Iris pigment epithelial cell (primary cell): ENCODE measurements at places on chromosomes 4 and X.

GRCh38 chrX:103441878-103442535, 65.7 kb downstream of the BEX3 start:
- DNase-seq, result no peak

- peak; percentile 47 for DNase-seq
Observed at GRCh38 chr4:152937336-152938236, 1.5 kb downstream of the FHDC1 start.

DNA sequence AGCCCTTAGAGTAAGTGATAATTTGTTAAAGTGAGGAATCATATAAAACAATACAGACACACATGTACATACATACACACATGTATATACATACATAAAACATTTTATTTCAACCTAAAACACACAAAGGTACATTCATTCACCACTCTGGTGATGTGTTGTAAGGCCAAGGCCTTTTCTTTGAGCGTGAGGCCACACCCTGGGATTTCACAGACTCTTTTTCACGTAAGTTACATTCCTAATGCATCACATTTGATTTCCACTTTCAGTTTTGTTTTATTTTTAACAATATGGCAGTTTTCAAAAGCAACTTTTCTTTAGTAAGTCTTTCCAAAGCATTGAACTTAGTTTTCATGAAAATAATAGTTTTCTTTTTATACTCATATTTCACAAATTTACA, 170.7 kb downstream of the COL4A6 start:
- DNase-seq, result peak; percentile 51

DNA sequence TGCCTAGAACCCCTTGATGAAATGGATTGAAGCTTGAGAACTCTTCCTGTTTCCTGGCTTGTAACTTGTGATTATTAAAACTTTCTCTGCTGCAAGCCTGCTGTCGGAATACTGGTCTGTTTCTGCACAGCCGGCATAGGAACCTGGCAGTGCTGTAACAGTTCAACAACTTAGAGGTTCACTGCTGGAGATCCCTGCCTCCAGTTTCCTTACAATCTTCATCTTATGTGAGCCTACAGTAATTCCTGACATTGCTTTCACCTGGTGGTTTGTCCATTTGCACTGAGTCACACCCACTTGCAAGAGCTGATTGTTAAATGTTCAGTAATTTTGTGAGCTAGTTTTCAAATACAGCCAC, 1.3 kb upstream of the SEPSECS start:
- peak; percentile 22 for DNase-seq

- DNase-seq, result no peak
Observed at GRCh38 chr4:87185146-87185870, 35.1 kb downstream of the KLHL8 start.

GRCh38 chr4:27791640-27792039, 931.0 kb downstream of the STIM2 start:
- peak; percentile 72 for DNase-seq

- no peak for DNase-seq
Observed at GRCh38 chrX:1093121-1093520, 119.3 kb downstream of the CRLF2 start.

DNA sequence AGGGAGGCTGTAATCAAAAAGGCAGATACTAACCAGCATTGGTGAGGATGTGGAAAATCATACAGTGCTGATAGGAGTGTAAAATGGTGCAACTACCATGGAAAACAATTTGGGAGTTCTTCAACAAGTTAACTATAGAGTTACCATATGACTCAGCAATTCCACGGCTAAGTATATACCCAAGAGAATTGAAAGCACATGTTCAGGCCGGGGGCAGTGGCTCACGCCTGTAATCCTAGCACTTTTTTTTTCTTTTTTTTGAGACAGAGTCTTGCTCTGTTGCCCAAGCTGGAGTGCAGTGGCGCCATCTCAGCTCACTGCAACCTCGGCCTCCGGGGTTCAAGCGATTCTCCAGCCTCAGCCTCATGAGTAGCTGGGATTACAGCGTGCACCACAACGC, 15.0 kb upstream of the CD99L2 start:
- peak; percentile 57 for DNase-seq
